ENCODE measurements at places on chromosomes 2 and 18.

GRCh38 chr18:63238693-63239075 lies 80.9 kb downstream of the BCL2 start:
- DNase-seq = no peak

- peak; percentile 87 for DNase-seq
Measured at GRCh38 chr2:227406177-227407031, 18.7 kb upstream of the SCYGR1 start.

DNA sequence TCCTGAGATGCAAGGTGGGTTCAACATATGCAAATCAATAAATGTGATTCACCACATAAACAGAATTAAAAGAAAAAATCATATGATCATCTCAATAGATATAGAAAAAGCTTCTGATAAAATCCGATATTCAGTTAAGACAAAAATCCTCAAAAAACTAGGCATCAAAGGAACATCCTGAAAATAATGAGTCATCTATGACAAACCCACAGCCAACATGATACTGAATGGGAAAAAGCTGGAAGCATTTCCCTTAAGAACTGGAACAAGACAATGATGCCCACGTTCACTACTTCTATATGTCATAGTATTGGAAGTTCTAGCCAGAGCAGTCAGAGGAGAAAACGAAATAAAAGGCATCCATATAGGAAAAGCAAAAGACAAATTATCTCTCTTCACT lies 80.4 kb downstream of the MYO3B start:
- no peak for DNase-seq

- no peak for DNase-seq
Measured at GRCh38 chr2:178479275-178479616, 846 bp upstream of the FKBP7 start.

Measured in skeletal muscle cell (primary cell).